NCI-H1930 (cell line): ENCODE measurements at places on chromosomes 1 and 21.
A peak's percentile ranks its signal among the peaks of the same experiment; 100 is the strongest.

DNA sequence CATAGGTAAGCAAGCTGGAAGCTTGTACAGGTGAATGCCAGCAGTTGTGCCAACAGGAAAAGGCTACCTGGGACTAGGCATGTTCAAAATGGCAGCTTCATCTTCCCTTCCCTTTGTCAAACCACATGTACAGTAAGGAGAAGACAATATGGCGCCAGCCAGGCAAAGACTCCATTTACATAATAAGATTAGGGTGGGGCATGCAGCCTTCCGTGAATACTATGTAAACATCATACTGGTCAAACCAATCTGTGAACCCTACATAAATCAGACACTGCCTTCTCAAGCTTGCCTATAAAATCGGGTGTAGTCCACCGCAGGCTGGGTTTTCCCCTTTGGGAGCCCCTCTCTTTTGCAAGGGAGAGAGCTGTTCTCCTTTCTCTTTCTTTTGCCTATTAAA lies 24.6 kb downstream of the ATF3 start:
- no peak for DNase-seq

- DNase-seq, result no peak
Observed at GRCh38 chr21:41763398-41763931, 3.4 kb downstream of the RIPK4 start.

DNA sequence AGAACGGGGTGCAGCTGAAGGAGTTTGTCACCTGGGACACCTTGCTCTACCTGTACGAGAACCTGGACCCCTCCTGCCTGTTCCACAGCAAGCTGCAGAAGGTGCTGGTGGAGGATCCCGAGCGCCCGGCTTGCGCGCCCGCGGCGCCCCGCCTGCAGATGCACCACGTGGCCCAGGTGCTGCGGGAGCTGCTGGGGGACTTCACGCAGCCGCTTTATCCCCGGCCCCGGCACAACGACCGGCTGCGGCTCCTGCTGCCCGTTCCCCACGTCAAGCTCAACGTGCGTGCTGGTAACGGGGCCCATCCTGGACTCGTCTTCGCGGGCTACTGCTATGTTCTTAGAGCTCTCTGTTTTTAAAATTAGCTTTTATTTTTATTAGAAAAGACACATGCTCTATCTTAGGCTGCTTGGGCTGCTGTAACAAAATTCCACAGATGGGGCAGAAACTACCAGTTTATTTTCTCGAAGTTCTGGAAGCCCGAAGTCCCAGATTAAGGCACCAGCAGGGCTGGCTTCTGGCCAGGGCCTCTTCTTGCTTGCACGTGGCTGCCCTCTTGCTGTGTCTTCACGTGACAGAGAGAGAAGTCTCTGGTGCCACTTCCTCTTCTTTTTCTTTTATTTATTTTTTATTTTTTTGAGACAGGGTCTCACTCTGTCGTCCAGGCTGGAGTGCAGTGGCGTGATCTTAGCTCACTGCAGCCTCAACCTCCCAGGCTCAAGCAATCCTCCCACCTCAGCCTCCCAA lies 38.1 kb downstream of the TRPM2 start:
- no peak for DNase-seq

DNA sequence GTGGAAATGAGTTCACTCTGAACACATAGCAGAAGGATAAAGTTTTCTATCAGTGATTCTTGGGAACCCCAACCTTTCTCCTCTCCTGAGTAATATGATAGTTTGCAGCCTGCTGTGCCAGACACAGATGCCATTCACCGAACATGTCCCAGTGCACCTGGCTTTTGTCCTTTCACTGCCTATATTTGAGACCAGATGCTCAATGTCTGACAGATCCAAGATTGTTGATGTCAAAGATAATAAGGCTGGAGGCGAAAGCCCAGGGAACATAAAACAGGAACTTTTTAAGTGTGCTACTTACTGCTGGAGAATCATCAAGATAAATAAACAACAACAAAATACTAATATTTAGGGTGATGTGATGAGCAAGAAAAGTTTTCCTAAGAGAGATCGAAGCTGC lies 139.3 kb downstream of the TIAM1 start:
- no peak for DNase-seq

GRCh38 chr1:181936269-181936668 lies 125.2 kb downstream of the ZNF648 start:
- DNase-seq, result no peak

DNA sequence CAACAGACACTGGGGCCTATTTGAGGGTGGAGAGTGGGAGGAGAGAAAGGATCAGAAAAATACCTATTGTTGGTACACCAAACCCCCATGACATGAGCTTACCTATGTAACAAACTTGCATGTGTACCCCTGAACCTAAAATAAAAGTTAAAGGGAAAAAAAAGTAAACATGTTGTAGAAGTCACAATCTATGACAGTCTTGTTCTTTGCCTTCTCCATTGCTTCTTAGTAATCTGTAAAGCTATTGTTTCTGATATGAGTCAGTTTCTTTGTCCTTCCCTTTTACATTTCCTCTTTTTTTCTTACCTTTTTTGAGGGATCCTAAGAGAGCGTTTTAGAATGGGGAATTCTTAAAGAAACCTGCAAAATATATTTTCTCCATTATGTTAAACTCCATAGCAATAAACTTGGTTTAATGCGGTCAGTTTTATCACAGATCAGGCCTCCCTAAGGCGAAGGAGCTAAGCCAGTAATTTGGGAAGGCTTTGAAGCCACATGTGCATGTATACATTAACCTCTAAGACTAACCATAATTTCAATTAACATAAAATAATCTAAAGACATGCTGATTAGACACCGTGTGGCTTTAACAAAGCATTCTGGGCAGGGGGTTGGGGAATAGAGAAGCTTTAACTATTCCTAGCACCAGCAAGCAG lies 77.8 kb upstream of the C1orf105 start:
- DNase-seq, result no peak

- no peak for DNase-seq
Observed at GRCh38 chr21:26047279-26047967, 123.1 kb downstream of the APP start.

DNA sequence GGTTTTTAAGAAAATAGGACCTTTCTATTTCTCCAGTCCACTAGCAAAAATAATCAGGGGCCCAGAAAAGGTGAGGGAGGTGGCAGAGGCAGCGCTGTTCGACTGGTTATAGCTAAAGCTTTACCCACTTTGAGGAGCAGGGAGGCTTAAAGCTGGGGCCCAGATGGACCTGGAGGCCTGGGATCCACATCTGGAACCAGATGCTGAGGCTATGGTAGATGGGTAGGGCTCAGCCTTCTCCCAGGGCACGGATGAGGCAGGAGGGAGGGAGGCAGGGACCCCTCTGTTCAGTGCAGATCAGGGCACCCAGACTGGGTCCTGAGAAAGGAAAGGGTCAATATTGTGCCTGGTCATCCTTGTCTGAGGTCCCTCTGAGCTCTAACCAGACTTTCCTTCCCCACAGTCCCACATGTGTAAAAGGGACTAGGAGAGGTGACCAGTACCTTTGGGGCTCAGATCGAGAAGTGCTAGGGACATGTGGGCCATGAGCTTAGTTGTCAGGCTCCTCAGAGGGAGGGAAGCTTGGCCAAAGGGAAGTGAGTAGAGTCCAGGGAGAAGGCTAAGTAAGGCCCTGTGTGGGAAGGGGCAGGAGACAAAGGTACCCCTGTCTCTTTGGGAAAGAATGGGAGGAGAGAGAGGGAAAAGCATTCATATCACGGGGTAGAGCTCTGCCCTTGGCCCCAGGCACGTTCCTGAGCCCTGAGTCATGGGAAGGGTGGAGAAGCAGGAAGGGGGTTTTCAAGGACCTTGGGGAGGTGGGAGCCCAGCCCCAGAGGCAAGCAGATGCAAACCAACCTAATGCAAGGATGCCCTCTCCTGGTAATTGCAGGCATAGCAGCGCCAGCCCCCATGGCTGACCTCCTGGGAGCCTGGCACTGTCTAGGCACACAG lies 15.4 kb downstream of the LMNA start:
- DNase-seq, result peak; percentile 26

GRCh38 chr1:31445951-31446350 lies 32.9 kb downstream of the SERINC2 start:
- no peak for DNase-seq

- DNase-seq, result no peak
Observed at GRCh38 chr21:25925064-25925800, 190.5 kb downstream of the GABPA start.

DNA sequence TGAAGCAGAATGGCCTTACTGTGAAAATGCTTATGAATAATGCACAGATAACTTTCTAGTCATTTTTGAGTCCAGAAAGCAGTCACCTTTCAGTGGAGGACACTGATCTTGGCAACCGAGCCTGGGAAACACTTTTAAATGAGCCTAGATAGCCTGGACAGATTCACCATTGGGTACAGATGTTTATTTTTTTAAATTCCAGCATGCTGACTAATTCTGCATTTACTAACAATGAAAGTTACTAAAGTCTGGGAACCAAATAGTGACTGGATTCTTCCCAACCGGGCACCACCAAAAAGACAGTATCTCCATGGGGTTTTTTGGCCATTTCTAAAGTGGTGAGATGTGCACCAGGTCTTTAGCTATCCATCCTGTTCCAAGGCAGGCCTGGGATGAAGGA lies 3.3 kb upstream of the FMOD start:
- no peak for DNase-seq

DNA sequence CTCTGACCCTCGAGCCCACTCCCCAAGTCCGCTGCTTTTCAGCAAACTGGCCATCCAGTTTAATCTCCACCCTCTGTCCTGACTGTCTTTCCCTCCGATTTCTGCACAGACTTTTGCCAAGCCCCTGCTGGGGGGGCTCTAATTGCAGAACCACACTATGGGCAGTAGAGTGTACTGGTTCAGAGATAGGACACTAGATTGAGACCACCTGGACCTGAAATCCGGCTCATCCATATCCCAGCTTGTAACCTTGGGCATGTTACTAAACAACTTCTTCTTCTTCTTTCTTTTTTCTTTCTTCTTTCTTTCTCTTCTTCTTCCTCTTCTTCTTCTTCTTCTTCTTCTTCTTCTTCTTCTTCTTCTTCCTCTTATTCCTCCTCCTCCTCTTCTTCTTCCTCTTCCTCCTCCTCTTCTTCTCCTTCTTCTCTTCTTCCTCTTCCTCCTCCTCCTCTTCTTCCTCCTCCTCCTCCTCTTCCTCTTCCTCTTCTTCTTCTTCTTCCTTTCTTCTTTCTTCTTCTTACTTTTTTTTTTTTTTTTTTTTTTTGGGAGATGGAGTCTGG lies 7.7 kb downstream of the LRRC71 start:
- no peak for DNase-seq

DNA sequence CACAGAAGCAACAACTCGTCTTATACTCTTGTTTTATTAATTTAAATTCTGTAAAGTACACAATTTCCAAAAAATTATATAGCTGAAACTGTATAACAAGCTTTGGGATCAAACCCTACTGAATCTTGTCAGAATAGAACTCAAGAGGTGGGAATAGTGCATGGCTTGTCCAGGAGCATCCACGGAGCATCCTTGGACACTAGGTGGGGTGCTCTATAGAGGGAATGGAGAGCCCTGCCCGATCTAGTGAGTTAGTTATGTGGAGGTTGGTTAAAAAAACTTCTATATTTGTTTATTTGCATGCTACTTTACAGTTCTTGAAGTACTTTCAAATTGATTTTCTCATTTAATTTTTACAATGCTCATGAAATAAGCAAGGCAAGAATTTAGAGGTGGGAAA lies 28.3 kb downstream of the ROR1 start:
- DNase-seq, result no peak

- DNase-seq, result no peak
Observed at GRCh38 chr1:118947003-118947765, 41.0 kb downstream of the TBX15 start.

- DNase-seq, result no peak
Observed at GRCh38 chr1:161781995-161782394, 15.9 kb downstream of the ATF6 start.

- no peak for DNase-seq
Observed at GRCh38 chr1:64624808-64625207, 120.1 kb upstream of the RAVER2 start.

DNA sequence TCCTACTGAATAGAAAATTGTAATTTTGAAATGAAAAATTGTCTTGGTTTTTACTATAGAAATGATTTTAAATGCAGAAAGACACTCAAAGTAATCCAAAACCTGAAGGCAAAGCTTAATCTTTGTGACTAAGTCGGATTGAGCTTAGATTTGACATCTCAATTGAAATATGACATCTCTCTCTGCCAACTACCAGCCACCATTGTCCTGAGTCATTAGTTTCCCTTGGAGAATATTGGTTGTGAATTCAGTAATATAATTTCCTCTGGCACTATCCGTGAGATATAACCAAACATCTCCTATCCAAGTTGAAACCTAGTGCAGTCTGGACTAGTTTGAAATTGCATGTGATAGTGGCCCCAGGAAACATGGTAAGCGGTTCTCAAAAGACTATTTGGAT lies 37.1 kb downstream of the PLA2G4A start:
- DNase-seq, result no peak

DNA sequence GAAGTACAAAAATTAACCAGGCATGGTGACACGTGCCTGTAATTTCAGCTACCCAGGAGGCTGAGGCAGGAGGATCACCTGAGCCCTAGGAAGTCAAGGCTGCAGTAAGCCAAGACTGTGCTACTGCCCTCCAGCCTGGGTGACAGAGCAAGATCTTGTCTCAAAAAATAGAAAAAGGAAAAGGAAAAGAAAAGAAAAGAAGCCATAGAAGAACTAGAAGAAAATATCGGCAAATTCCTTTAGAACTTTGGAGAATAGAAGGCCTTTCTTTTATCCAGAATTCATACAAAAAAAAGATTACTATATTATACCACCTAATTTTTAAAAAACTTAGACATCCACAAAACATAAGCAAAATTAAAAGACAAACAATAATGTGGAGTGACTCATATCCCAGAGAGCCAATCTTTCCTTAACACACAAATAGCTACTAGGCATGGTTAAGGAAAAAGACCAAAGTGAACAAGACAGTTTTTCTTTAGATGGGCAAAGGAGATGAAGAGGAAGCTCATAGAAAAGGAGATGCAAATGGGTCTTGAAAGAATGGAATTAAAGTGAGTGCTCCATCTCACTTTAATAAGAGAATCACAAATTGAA lies 251.1 kb upstream of the IRF2BP2 start:
- no peak for DNase-seq

DNA sequence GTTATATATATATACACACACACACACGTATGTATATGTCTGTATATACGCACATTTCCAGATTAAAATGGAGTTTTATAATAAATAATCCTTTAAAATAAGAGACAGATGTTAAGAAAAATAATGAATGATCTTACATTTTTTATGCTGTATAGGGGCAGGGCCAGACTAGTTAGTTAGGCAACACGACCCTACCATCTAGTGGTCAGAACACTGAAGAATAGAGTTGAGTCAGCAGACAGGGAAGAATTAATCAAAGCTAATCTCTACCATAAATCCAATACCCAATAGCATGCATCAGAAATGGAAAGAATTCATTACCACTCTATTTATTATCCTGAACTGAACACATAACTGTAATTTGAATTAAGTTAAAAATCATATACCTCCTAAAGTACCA lies 156.7 kb downstream of the BRINP3 start:
- no peak for DNase-seq

DNA sequence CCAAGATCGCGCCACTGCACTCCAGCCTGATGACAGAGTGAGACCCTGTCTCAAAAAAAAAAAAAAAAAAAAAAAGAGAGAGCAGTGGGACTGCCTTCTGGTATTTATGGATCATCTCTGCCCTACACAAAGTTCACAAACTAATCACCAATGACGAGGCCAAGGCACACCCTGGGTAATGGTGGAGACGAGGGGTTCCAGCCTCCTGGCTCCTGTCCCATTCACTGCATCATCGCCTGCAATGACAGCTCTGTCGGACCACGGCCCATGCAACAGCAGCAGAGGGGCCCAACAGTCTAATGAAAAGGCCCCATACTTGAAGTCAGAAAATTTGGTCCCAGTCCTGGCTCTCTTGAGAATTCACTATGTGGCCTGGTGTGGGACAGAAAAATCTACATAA lies 2.9 kb upstream of the BTG2 start:
- DNase-seq, result no peak
